ENCODE measurements at places on chromosomes 16 and 17.

- H3K36me3 ChIP-seq: no peaks in the 10 kb centered on the region
- H3K4me1 ChIP-seq: no peaks in the 10 kb centered on the region
- no peak overlapping the region for H3K27ac ChIP-seq
- H3K27me3 ChIP-seq: no peaks in the 10 kb centered on the region
- H3K4me3 ChIP-seq: no peak overlapping the region
Observed at GRCh38 chr16:64864232-64864809, 257.5 kb downstream of the CDH11 start.

DNA sequence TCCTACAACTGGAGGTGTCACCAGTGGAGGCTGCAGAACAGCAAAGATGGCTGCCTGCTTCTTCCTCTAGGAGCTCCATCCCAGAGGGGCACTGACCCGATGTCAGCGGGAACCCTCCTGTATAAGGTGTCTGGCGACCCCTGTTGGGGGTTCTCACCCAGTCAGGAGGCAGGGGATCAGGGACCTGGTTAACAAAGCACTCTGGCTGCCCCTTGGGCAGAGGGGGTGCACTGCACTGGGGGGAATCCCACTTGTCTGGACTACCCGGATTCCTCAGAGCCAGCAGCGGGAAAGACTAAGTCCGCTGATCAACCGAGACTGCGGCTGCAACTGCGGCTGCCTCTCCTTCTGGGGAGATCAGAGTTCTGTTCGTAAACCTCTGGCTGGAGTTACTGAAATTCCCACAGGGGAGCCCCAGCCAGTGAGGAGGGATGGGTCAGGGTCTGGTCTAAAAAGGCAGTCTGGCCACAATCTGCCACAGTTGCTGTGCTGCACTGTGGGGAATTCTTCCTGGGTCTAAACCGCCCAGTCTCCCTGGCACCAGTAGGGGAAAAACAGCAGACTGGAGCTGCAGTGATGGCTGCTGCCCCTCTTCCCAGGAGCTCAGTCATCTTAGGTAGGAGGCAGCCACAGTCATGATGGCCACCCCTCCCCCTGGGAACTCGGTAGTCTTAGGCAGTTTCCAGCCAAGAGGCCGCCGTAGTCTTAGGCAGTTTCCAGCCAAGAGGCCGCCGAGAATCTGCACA lies 213.4 kb downstream of the CYB561 start:
- no peaks in the 10 kb centered on the region for H3K36me3 ChIP-seq
- DNase-seq: no peak

DNA sequence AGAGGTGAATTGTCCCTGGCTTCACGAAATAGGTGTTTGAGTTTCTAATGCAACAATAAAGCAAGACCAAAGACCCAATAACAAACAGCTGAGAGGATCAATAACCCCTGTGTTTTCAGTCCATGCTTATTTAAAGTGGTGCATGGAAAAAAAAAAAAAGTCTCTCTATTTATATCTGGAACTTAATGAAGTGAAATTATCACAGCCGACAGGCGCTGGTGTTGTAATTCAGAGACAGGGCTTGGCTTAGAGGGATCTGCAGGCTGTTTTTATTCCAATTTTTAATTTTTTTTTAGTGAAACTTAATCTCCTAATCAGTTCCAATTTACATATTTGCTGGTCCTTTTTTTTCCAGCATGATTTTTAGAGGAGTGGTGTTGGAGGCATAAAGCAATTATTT lies 858.2 kb upstream of the SOX9 start:
- no peaks in the 10 kb centered on the region for H3K4me1 ChIP-seq
- no peak for DNase-seq
- no peaks in the 10 kb centered on the region for H3K36me3 ChIP-seq
- H3K27ac ChIP-seq: no peak overlapping the region

- DNase-seq: no peak
- peaks cover 5% of the 10 kb centered on the region for H3K4me1 ChIP-seq
- peaks cover 40% of the 10 kb centered on the region for H3K36me3 ChIP-seq
- H3K4me3 ChIP-seq: no peak overlapping the region
Observed at GRCh38 chr16:50800074-50800473, 58.2 kb downstream of the CYLD start.

DNA sequence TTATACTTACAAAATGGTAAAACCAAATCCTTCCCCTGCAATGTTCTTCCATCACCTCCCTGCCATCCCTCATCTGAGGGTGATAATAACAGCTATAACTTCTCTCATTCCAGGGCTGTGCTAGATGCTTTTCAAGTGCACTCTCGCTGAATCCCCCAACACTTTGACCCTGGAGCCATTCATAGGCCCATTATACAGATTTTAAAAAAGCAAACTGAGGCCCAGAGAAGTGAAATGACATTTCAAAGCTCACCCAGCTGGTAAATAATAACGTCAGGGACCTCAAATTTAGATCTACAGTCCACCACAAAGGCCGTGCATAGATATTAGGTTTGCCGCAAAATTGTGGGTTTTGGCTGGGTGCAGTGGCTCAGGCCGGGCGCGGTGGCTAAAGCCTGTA lies 378.8 kb downstream of the SLC39A11 start:
- no peak overlapping the region for H3K4me3 ChIP-seq
- no peak for DNase-seq
- no peaks in the 10 kb centered on the region for H3K4me1 ChIP-seq
- no peak overlapping the region for H3K27ac ChIP-seq

DNA sequence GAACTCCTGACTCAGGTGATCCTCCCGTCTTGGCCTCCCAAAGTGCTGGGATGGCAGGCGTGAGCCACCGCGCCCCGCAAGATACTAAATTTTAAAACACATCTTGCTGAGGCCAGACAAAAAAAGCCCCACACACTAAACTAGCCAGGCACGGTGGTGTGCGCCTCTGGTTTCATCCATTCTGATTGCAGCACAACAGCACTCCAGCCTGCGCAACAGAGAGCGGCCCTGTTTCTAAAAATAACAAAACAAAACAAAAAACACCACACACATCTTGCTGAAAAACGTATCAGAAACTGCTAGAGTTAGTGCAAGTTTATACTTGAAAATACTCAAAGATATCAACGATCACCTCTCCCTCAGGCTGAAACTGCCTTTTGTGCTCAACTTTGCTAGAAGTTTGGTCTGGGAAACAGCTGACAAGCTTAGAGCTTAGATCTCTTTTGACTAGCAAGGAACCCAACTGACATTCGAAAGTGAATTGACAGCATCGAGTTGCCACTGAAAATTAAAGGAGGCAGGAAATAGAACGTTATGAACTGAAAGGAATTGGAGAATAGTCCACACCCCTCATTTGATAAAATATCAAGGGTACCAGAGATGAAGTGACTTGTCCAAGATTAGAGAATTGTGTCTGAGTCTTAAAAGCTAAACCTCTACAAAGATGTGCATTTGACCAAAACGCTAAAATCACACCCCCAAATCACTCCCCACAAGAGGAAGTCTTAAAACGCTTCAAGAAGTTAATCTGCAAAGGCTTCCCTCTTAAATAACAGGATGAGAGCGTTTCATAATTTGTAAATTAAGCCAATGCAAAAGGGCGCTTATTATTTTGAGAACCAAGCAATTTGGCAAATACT lies 908 bp downstream of the COG4 start:
- peak overlapping the region; percentile 99 for H3K27ac ChIP-seq
- H3K27me3 ChIP-seq: no peaks in the 10 kb centered on the region
- H3K4me1 ChIP-seq: peaks cover 52% of the 10 kb centered on the region
- H3K36me3 ChIP-seq: peaks cover 71% of the 10 kb centered on the region
- no peak for DNase-seq
- H3K4me3 ChIP-seq: peak overlapping the region; percentile 95

GRCh38 chr17:43444223-43445008 lies 39.4 kb upstream of the DHX8 start:
- H3K36me3 ChIP-seq: no peaks in the 10 kb centered on the region
- no peak overlapping the region for H3K27ac ChIP-seq
- DNase-seq: no peak
- no peaks in the 10 kb centered on the region for H3K4me1 ChIP-seq
- H3K4me3 ChIP-seq: no peak overlapping the region

GRCh38 chr16:83956336-83957289 lies 3.6 kb downstream of the OSGIN1 start:
- peaks cover 48% of the 10 kb centered on the region for H3K27me3 ChIP-seq
- H3K4me1 ChIP-seq: no peaks in the 10 kb centered on the region
- peak; percentile 55 for DNase-seq
- H3K27ac ChIP-seq: no peak overlapping the region
- no peak overlapping the region for H3K4me3 ChIP-seq

- no peaks in the 10 kb centered on the region for H3K27me3 ChIP-seq
- no peak overlapping the region for H3K4me3 ChIP-seq
- no peaks in the 10 kb centered on the region for H3K36me3 ChIP-seq
- no peak overlapping the region for H3K27ac ChIP-seq
- DNase-seq: no peak
Observed at GRCh38 chr17:22217135-22217534, 524.8 kb downstream of the KCNJ18 start.

DNA sequence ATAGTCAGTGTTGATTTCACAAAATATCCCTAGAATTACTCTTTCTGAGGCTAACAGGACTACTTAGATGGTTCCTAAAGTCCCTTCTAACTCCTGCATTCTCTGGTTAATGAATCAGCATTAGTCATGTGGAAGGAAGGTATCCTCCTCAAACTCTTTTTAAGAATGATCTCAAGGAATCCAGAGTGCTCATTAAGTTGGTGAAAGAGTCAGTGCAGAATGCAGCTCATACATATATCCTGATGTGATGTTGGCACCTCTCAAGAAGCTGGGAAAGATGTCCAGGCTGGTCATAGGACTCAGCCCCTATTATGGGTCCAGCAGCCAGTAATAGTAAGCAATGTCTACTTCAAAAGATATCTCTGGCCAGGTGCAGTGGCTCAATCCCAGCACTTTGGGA lies 65.5 kb downstream of the PIGL start:
- H3K4me3 ChIP-seq: no peak overlapping the region
- no peak for DNase-seq
- H3K27me3 ChIP-seq: no peaks in the 10 kb centered on the region
- peak overlapping the region; percentile 15 for H3K27ac ChIP-seq
- peaks cover 4% of the 10 kb centered on the region for H3K36me3 ChIP-seq
- peaks cover 44% of the 10 kb centered on the region for H3K4me1 ChIP-seq

- H3K27ac ChIP-seq: no peak overlapping the region
- peaks cover 20% of the 10 kb centered on the region for H3K27me3 ChIP-seq
- no peaks in the 10 kb centered on the region for H3K36me3 ChIP-seq
- no peak overlapping the region for H3K4me3 ChIP-seq
- no peak for DNase-seq
Observed at GRCh38 chr17:34556931-34557330, 22.5 kb upstream of the TMEM132E start.

DNA sequence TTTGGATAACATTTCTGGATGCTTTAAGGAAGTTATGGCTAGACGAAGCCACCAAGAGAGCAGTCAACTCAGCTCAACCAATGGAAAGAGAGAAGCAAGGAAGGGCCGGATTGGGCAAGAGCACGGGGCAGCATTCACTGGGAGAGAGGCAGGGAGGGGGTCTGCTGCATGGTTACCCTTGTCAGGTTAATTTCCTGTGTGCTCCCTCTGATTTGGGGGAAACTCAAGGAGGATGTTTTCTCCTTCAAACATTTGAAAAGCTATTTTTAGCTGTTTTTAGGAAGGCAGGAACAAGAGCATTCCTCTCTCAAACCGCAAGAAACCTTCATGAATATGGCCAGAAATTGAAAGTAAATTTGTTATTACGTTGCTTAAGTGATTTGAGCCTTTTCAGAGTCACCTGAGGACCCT lies 118.5 kb upstream of the ZFHX3 start:
- no peaks in the 10 kb centered on the region for H3K4me1 ChIP-seq
- H3K36me3 ChIP-seq: no peaks in the 10 kb centered on the region
- H3K4me3 ChIP-seq: peak overlapping the region; percentile 34

DNA sequence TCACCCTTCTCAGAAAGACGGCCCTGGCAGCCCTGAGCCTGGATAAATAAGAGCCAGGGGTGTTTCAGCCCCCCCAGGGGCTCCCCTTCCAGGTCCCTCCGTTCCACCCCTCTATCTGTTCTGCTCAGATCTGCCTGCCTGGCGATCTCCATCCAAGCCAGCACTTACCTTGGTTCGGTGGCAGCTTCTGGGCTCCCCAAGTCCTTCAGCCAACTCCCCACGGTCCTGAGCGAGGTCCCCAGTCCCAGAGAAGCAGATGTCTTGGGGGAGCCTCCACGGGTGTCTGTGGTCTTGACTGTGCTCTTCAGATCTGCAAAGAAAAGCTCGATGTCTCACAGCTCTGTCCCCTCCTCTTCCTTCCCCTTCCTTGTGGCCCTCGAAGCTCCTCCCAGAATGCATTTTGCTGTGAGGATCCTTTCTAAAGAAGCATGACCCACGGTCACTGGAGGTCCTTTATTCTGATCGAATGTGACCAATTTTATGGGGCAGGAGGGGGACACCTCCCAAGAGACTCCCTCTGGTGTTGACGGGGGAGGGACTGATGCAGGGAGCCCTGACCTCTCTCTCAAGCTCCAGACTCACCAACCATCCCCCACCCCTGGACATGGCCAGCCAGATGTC lies at the start of gene PIK3R6:
TSS of gene PIK3R6 (minus strand) at position 314 of the 621 bp plus-strand sequence. CDS start 17,880 bp downstream, outside the sequence.
- no peaks in the 10 kb centered on the region for H3K27me3 ChIP-seq
- H3K4me1 ChIP-seq: peaks cover 26% of the 10 kb centered on the region
- H3K4me3 ChIP-seq: peak within 1 kb of the TSS; percentile 83
- H3K27ac ChIP-seq: peak within 1 kb of the TSS; percentile 58
- peaks cover 3% of the 10 kb centered on the region for H3K36me3 ChIP-seq

DNA sequence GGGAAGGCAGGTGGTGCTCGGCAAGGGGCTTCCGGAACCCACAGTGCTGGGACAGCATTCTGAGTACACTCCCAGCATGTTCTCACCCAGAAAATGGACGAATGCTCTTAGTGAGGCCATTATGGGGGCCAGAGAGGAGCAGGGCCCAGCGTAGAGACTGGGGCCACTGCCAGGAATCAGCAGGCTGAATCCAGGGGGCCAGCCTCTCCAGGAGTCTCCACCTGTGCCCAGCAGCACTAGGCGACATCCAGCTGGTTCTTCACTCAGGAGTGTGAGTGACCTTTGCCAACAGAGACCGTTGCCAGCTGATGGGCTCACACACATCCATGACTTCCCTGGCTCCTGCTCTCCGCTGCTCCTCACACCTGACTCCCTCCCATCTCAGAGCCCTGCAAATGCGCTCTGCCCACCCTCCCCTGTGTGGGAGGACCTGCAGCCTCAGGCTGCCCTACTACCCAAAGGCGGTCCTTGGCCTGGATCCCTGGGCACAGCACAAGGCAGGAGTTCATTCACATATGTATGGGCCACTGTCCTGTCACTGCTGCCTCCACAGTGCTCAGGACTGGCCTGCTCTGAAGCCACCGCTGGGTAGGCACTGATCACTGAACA lies 5.1 kb downstream of the RHBDF1 start:
- DNase-seq: no peak
- H3K27ac ChIP-seq: no peak overlapping the region
- peaks cover 4% of the 10 kb centered on the region for H3K27me3 ChIP-seq
- H3K4me3 ChIP-seq: no peak overlapping the region
- H3K36me3 ChIP-seq: peaks cover 3% of the 10 kb centered on the region

- no peak overlapping the region for H3K27ac ChIP-seq
- H3K27me3 ChIP-seq: peaks cover 51% of the 10 kb centered on the region
- H3K4me1 ChIP-seq: no peaks in the 10 kb centered on the region
- peak overlapping the region; percentile 31 for H3K4me3 ChIP-seq
Observed at GRCh38 chr17:72115781-72116525, 4.9 kb upstream of the SOX9 start.

- H3K36me3 ChIP-seq: peaks cover 9% of the 10 kb centered on the region
- no peak overlapping the region for H3K27ac ChIP-seq
- DNase-seq: no peak
- no peak overlapping the region for H3K4me3 ChIP-seq
- H3K4me1 ChIP-seq: peaks cover 14% of the 10 kb centered on the region
- no peaks in the 10 kb centered on the region for H3K27me3 ChIP-seq
Observed at GRCh38 chr17:76432712-76433336, 20.1 kb downstream of the UBE2O start.
